ENCODE measurements at places on chromosomes 1 and 21.

DNA sequence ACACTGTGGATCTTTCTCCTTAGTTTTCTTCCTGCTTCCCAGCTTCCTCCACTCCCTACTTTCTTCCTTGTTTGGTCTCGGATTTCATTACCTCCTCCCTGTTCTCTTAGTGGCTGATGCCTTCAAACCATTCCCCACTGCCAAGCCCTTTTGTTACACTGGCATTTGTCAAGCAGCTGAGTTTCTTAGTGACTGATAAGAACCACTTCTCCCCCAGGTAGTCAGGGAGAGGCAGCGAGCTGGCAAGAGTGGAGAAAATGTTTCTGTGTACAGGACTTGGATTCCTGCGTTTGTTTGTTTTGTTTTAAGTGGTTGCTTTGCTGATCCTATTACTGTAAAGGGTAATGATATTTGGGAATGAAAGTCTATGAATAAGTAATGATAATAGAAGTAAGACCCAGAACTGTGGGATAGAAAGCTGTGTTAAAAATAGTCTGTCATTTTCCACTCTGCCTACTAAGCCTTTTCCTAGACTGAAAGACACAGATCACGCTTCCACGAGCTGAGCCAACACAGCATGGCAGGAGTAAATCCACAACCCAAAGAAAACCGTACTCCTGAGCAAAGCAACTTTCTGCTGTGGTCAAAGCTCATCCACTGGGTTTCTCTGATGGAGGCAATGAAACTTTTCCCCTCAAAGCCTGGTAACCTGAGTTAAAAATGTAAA is 10.1 kb upstream of the SERTAD4 start:
- no peak for DNase-seq

DNA sequence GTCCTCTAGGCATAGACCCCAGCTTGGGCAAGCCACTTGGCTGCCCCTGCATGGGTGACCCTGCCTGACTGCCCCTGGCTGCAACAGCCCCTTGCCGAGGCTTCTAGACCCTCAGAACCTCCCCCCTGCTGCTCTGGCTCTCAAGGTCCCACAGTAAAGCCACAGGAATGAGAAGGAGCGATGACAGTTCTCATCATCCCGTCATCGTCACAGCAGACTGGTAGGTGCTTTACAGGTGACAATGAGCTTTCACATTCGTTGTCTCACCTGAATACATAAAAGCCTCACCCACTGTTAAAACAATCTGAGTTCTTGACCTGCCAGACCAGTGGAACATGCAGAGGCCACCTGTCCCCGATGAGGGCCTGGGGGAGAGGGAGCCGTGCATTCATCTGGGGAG is 36.0 kb upstream of the GPR157 start:
- DNase-seq, result no peak

DNA sequence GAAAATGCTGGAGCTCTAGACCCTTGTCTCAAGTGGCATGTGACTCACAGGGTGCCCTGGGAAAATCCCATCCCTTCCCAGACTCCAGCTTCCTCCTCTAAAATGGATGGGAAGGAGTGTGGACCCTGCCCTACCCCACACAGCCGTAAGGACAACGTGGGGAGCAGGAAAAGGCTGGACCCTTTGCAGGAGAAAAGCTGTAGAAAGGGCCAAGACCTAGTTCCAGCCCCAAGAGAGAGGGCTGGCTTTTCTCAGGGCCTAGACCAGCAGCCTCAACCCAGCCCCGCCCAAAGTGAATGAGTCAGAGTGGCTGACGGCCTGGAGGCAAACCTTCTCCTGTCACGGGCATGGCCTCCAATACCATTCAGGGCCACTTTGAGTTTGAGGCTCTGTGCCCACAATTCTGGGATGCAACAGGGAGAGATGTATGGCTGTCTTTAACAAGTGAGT is 1.1 kb downstream of the LAMB3 start:
- peak; percentile 23 for DNase-seq

DNA sequence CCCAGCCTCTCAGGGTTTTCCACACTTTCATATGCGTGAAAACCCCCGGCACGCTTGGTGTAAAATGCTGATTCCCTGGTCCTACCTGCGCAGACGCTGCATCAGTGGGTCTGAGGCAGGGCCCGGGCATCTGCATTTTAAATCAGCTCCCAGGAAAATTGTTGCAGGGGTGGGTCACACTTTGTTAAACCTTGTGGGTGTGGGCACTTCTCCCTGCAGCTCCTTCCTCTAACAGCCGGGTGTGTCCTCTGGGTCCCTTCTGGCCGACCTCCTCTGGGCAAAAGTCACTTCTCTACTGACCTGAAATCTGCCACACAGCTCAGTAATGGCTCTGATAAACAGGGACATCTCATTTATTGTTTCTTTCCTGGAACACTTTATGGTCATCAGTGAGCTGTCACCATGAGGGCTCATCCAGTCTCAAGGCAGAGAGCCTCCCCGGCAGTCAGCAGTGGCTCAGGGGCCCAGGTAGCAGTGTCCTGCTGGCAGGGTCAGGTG is 52.8 kb upstream of the TMPRSS2 start:
- no peak for DNase-seq

DNA sequence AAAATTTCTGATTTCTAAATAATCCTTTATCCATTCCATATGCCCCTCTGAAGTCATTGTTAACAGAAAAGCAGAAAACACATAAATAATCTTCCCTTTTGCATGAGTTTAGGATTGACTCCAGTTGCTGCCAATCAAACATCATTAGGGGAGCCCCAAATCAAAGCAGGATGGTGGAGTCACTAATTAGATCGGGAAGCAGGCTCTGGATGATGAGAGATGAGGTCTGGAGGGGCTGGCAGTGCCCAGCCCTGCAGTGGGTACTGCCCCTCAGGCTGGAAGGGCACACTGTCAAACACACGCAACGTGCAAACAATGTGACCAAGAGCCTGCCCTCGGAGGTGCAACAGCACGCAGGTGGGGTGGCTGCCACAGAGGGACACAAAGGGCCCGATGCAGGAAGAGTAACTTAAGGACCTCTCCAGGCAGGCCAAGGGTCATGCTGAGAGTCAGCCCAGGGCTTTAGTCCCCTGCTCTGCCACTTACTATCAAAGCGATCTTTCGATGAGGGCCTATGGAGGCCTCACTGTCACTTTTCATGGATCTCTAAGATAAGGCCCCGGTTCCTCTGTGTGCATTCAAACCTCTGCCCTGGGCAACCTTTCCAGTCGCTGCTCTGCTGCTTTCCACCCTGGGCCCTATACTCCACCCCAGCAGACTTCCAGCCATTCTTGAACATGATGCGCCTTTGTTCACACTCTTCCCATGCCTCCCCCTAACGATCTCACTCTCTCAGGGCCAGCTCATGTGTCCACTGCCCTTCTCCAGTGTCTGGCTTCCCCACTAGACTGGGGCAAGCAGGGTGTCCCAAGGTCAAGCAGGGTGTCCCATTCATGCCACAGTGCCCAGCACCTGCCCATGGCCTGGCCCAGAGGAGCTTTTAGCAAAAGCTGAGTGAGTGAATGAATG is 98.9 kb downstream of the DMRTB1 start:
- DNase-seq, result no peak

DNA sequence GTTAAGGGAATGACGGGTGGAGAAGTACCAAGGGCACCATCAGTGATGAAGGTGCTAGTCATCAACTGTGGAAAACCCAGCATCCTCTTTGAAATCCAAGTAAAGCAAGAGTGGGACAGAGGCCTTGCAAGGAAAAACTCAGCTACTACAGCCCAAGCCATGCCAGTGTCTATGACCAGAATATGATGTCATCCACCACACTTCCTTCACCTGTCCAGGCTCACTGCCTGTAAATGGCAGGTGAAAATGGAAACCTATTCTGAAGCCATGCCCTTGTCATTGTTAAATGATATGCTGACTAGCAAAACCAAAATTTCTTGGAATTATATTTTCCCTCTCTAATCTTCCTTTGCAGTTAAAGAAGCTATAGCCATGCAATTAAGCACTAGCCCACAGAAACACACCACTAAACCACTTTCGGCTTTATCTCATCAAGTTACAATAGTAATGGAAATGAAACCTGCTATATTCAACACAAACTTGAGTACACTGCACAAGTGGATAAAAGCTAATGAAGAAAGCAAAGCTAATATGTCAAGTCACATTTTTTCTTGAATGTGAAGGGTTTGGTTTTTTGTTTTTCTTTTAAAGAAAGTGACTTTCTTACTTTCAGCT is 96.3 kb upstream of the RALGPS2 start:
- no peak for DNase-seq

GRCh38 chr1:51222809-51223208 is 13.3 kb upstream of the RNF11 start:
- no peak for DNase-seq

DNA sequence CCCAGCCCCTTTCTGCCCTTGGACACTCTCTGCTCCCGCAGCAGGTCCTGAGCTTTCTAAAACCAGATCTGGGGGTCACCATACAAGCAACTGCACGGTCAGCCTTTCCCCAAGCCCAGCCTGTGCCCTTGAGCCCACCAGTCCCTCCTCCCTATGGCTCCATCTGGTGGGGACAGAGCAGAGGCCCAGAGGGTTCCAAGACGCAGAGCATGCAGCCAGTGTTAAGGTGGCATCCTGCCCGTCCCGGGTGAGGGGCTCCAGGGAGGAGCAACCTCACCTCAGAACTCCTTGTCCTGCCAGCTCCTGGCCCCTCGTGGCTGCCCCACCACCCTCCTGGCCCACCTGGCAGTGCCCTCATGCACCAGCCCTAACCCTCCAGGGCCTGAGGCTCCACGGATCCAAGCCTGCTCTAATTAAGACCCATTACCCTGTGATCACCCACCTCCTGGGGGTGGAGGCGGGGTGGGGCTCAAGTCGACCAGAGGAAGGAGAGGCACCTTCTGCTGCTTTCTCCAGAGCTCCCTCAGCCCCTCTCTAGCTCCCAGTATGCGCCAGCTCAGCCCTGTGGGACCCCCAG is 8.5 kb downstream of the CHD5 start:
- no peak for DNase-seq

DNA sequence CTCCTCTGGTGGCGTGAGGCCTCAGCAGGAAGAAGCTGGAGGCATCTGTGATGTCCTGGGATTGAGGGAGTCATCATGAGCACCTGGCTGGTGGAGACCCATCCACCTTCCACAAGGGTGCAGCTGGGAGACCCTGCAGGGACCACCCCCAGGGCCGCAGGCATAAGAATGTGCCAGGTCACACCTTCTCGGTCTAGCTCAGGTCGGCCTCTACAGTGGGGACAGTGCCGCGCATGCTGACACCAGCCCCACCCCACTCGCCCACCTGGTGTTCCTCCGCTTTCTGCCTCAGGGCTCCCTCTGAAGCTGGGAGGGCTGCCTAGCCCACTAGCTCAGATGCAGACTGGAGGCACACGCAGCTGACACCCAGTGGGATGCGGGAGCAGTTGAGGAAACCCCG is 5.8 kb upstream of the PAQR7 start:
- no peak for DNase-seq

- DNase-seq, result no peak
These were observed at the start of gene CFAP74 for GRCh38 chr1:2003541-2004131. Gene CFAP74 (minus strand): TSS chr1:2003786. CDS start chr1:1990956, 12,830 bp downstream.

DNA sequence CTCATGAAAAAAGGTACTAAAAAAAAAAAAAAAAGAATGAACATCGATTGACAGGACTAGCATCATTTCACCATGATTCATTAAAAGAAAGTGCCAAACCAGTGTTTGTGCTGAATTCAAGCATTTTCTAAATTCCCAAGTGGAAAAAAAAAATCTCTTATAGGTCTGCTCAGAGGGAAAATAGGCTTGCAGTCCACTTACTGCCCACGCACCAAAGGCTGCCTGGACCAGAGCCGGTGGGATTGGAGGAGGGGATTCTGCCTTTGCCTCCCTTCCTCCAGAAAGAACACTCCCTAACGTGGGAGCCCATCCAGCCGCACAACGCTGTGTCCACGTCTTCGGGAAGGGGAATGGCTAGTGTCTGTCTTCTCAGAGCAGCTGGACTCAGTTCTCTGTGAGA is 5.5 kb upstream of the TRAPPC10 start:
- DNase-seq, result no peak

GRCh38 chr1:114108751-114109255 is 44.9 kb downstream of the SYT6 start:
- no peak for DNase-seq

- DNase-seq, result no peak
These were observed 65.3 kb downstream of the ZNF697 start for GRCh38 chr1:119582801-119583200.

DNA sequence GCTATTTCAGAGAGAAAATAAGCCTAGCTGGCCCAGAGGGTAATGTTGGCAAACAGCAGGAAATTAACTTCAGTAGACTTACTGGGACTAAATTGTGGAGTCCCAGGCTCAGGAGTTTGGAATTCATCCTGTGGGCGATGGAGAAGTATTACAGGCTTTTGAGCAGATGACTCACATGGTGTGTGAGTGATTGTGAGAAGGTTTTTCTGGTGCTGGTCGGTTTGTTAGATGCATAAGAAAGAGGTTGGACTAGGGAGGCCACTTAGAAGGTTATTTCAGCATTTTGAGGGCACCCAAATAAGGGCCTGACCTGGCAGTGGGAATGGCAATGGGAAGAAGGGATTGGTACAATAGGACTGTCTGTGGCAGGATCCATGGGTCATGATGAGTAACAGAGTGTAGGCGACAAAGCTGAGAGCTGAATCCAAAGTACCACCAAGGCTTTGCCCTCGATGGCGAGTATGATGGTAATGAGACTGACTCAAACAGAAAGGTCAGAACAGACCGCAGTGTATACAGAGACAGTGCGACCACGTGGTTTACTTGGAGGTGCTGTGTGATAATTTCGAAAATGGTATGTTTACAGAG is 69.2 kb upstream of the KIF26B start:
- no peak for DNase-seq

DNA sequence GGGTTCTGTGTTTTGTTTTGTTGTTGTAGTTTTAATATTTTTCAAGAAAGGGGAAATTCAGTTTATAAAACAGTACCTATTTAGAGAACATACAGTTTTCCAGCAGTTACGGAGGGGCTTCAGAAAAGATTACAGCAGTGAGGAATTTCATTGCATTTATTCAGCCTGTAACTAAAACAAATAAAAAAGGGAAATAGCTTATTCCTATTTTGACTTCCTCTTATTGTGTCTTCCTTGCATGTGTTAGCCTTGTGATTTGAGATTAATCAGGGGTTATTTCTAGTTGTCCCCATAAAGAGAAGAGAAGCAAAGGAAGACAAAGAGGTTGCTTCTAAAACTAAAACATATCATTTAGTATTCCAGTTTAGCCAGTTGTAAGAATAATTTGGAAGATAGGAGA is 35.0 kb downstream of the CTTNBP2NL start:
- DNase-seq, result no peak

GRCh38 chr1:103525114-103525606 is 339 bp upstream of the RNPC3 start:
- DNase-seq, result no peak

GRCh38 chr1:97307568-97307967 is 586.0 kb downstream of the PTBP2 start:
- DNase-seq, result no peak
